ENCODE measurements at places on chromosomes 3 and 15. TPM values are rescaled to one million over a fixed set of nuclear protein-coding genes. Genes with fewer than 3 reads are reported as not detected.

Gene TMC3
- total RNA-seq = not detected

Gene C3orf62
- total RNA-seq = 1.5 TPM

Gene P2RY13
- not detected for total RNA-seq

Gene IL17RD
- total RNA-seq = 2.3 TPM

Gene LMAN1L
- total RNA-seq = not detected

Gene ZNF385D
- 0.40 TPM for total RNA-seq

Gene GPR15
- total RNA-seq = not detected
